ENCODE measurements at places on chromosomes 7 and 10.

DNA sequence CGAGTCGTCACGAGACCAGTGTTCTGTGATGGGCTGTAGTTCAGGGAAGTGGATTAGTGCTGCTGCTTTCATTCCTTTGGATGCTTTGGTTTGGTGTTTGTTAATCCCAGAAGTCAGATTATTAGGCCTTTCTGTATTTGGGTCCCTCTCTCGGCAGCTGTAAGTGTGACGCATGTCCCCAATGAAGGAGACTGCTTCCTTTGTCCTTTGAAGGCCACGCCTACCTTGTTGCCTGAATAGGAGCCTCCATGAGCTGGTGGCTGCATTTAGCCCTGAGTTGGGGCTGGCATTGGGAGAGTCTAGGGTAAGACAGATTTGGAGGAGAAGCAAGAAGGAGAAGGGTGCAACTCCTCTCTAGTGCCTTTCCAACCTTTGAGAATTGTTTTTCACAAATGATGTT lies 34.5 kb downstream of the DOCK1 start:
- no peak for DNase-seq

- no peak for DNase-seq
These were observed 41.9 kb downstream of the DPCD start for GRCh38 chr10:101629837-101630632.

- no peak for DNase-seq
These were observed 204.2 kb downstream of the TNS3 start for GRCh38 chr7:47377741-47378140.

DNA sequence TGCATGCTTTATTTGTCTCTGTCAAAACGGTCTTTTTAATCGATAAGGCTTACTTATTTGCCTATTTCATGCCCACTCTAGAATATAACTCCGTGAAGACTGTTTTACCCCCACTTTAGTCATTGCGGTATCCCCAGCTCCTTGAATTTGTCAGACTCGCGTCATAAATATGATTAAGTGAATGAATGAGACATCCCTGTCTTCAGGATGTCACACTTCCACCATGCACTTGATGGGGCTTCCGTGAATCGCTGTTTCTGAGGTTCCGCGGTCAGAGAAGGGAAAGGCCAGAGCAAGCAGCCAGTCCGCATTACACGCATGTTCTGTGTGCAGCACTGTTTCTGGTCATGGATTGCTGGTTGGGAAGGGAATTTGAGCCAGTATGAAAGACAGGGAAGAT lies 138.8 kb downstream of the CELF2 start:
- DNase-seq, result no peak

- DNase-seq, result no peak
These were observed 8.9 kb upstream of the PKD1L1 start for GRCh38 chr7:47957156-47957555.

- DNase-seq, result no peak
These were observed 1.6 kb upstream of the ARHGAP12 start for GRCh38 chr10:31930023-31930751.

DNA sequence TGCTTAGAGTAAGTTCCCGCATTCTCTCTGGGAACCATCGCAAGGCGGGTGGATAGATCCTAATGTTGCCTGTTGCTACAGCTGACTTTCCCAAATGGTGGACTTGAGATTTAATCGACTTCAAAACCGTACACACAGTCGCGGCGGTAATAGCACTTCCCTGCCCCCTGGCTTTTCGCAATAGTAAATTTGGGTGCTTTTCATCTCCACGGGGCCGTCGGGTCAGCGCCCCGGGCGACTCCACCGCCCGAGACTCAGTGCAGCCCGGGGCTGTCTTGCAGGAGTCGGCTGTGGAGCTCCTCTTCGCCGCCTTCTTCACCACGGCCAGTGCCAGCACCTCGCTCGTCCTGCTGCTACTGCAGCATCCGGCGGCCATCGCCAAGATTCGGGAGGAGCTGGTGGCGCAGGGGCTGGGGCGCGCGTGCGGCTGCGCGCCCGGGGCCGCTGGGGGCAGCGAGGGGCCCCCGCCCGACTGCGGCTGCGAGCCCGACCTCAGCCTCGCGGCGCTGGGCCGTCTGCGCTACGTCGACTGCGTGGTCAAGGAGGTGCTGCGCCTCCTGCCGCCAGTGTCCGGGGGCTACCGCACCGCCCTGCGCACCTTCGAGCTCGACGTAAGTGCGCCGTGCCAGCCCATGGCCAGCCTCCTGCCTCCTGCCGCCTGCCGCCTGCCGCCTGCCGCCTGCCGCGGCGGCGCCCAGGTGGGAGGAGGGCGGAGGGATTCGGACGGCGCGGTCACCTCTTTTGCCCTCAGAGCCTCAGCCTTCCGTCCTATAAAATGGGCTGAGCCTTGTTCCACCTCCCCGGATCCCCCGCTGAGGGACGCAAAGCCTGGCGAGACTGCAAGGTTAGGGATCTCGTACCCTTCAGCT lies 5.3 kb downstream of the CYP26C1 start:
- DNase-seq, result no peak

DNA sequence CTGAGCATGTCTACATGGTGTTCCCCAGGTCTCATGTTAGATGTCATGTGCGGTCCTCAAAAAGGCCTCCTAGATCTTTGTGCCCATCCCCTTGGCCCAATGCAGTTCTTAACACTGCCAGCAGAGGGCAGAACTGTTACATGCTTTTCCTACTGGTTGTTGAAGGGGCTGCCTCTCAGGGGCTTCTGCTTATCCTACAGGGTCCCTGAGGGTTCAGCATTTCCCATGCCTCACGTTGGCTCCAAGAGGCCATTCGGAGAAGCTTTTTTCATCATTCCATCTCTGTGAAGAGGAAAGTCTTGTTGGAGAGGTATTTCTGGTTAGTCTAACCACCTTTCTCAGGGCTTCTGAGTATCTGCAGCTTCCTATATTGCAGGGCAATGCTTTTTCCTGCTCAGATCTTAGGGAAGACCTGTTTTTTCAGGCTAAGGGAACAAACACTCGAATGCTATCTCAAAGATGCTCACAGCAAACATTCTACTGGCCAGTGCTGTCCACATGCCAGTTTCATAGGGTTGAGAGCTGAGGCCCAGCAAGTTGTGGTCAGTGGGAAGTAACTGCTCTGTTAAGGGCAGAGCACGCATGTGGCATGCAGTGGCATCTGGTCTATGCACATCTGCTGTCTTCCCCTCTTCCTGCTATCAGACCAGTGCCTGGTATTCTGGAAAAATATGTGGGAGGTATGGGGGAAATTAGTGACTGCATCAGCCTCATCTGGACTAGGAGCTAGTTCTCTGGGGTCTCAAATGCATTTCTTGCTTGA lies 31.5 kb downstream of the MBL2 start:
- DNase-seq, result no peak

GRCh38 chr10:11381023-11381422 lies 230.4 kb downstream of the USP6NL start:
- no peak for DNase-seq
